ENCODE measurements at places on chromosomes 7 and 10. TPM values are rescaled to one million over a fixed set of nuclear protein-coding genes. Genes with fewer than 3 reads are reported as not detected.

DNA sequence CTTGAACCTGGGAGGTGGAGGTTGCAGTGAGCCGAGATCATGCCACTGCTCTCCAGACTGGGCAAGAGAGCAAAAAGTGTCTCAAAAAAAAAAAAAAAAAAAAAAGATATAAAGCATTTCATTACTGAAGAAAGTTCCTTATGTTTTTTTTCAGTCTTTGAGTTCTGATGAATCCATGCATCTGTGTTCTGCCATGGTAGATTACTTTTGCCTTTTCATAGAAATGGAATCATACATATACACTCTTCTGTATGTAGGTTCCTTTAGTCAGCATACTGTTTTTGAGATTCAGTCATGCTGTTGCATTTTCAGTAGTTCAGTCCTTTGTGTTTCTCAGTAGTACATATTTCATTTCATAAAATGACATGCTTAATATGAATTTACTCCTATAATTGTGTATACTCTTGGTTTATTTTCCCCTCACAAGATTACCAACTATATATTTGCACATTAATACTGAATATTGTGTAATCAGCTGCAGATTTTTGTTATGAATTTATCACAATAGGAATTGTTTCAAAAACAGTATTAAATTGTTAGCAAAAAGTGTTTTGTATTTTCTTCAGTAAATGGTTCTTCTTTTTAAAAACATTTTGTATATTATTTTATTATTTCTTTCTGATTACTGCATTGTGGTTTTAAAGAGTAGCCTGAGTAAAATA, 2.8 kb upstream of the ZNF777 start:
- no peak for DNase-seq

DNA sequence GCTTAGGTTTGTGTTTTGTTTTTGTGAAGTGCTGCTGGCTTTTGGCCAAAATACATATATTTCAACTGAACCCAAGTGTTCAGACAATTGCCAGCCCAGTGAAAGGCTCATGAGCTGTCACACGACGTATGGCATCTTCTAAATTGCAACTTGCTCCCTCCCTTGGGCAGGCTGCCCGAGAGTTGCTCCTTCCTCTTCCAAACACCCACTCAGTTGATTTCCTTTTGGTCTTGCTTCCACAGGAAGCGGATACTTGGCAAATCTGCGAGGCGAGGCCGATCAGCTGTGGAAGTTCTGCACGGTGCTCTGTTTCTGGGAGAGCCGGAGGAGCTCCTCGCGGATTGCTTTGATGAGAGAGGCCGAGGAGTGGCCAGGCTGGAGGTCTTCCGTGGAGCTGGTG, 39.6 kb upstream of the ATP6V0A4 start:
- no peak for DNase-seq

- no peak for DNase-seq
Observed at GRCh38 chr7:24817339-24817738, 60.1 kb upstream of the GSDME start.

The INMT gene
- 0.66 TPM for total RNA-seq

Data from H4 (cell line).